B cell (primary cell): ENCODE measurements at places on chromosomes 16 and 17. TPM values are rescaled to one million over a fixed set of nuclear protein-coding genes. Genes with fewer than 3 reads are reported as not detected.

The DHX8 gene
- total RNA-seq: 63.3 and 64.4 TPM in 2 replicates

DNA sequence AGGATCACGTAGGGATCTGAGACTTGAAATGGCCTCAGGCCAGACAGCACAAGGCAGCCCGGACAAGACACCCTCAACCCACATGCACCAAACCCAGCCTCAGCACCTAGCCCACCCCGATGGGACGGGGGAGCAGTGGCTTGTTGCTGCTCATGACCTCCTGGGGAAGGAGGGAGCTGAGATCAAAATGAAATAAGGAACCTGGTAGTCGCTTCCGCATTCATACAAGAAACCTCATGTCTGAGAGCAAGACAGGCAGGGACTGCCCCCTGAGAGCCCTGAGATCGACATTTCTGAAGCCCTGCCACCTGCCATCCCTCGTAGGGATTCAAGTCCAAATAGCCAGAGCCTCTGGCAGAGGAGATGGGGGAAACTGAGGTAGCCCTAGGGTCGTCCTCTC is 5.7 kb upstream of the CEP131 start:
- H3K27me3 ChIP-seq: no peaks in the 10 kb centered on the region
- peak overlapping the region; percentile 77 for H3K27ac ChIP-seq
- no peaks in the 10 kb centered on the region for H3K36me3 ChIP-seq
- peak; percentile 83 for DNase-seq

The ANKRD40 gene
- total RNA-seq: 35.3 and 43.1 TPM in 2 replicates

GRCh38 chr17:19978209-19978802 is 678 bp upstream of the AKAP10 start:
- no peak for DNase-seq
- H3K27ac ChIP-seq: peak overlapping the region; percentile 85
- peaks cover 9% of the 10 kb centered on the region for H3K36me3 ChIP-seq
- H3K4me3 ChIP-seq: peak overlapping the region; percentile 83
- H3K4me1 ChIP-seq: peaks cover 40% of the 10 kb centered on the region
- no peaks in the 10 kb centered on the region for H3K27me3 ChIP-seq

The PDILT gene
- not detected in 2 replicates for total RNA-seq

DNA sequence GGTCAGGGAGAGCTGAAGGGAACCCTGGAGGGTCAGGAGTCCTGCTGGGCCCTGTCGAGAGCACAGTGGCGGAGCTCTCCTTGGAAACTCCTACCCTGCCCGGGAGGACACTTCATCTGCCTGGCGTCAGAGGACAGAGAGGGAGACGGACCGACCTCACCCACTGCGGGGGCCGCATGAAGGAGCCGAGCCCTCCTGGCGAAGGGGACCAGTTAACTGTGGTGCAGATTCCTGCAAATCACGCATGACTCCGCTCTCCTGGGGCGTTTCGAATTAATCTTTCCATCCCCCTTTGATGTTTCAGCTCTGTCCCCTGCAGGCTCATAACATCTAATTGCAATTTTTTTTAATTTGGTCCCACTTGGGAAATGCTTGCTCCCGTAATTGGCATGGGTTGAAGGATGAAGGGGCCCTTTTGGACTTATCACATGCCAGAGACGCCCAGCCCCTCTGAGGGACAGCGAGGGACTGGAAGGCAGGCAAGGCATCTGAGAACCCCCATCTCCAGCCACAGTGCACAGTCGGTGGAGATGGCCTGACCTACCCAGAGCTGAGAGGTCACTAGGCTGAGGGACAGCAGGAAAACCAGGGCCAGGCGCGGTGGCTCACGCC is 26.5 kb downstream of the RPH3AL start:
- H3K27me3 ChIP-seq: no peaks in the 10 kb centered on the region
- no peak for DNase-seq
- H3K27ac ChIP-seq: no peak overlapping the region
- H3K36me3 ChIP-seq: no peaks in the 10 kb centered on the region
- H3K4me3 ChIP-seq: no peak overlapping the region
- no peaks in the 10 kb centered on the region for H3K4me1 ChIP-seq

DNA sequence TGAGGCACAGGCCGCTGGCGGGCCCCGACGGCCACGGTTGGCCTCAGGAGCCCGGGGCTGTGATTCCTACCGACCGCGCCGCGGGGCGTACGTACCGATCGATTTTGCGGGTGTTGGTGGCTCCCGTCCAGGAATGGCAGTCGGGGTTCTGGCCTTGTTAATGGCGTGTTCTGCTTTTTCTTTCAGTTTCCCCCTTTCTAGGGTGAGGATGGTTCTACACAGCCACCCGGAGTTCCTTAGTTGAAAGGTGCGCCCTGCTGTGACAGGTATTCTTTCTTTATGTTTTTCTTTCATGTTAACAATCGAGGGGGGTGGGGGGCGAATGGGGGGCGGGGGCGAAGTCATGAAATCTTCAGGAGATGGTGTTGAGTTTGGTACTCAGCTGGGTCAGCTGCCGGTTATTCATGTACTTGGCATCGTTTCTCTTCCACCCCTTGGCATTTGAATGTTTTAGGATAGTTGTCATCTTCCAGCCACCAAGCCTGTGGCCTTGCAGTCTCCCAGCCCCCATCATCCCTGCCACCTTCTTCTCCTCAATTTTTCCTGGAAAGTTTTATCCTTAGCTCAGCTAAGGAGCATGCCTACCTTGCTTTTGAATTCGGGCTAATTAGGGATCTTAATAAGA is 802 bp downstream of the CYLD start:
- H3K36me3 ChIP-seq: no peaks in the 10 kb centered on the region
- H3K4me3 ChIP-seq: peak overlapping the region; percentile 90
- peaks cover 41% of the 10 kb centered on the region for H3K4me1 ChIP-seq
- H3K27ac ChIP-seq: peak overlapping the region; percentile 100
- H3K27me3 ChIP-seq: no peaks in the 10 kb centered on the region

DNA sequence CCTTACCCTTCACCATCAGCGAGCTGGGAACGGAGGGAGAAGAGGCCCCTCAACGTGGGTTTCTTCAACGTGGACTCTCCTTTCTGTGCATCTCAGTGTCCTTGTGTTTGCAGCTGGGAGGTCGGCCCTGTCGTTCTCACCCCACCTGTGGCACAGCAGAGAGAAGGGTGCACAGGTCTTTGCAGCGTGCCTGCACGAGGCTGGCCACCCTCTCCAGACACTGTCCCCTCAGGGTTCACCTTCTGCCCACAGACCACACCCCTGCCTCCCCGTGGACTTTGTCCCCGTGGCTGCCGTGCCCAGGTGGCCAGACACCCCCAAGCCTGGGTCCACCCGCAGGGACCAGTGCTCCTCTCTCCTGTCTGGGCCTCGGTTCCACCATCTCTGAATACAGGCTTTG is 7.3 kb upstream of the WDR45B start:
- no peak overlapping the region for H3K4me3 ChIP-seq
- no peaks in the 10 kb centered on the region for H3K4me1 ChIP-seq
- H3K36me3 ChIP-seq: no peaks in the 10 kb centered on the region
- H3K27ac ChIP-seq: no peak overlapping the region
- H3K27me3 ChIP-seq: no peaks in the 10 kb centered on the region

DNA sequence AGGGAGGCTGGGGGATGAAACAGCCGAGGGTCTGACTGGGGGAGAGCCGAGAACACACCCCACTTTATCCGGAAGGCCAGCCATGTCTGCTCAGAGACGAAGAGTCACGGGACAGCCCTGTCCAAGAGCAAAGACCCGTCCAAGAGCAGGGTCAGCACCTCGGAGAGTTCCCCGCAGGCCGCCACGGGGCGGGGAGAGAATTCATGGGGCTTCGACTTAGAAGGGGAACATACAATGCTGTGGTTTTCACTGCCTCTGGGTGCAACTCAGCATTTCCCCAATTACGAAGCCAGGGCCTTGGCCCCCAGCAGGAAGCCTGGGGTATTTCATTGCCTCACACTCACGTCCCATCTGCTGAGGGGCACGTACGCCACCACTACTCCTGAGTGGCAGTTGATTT is 59.3 kb downstream of the JPH3 start:
- H3K36me3 ChIP-seq: no peaks in the 10 kb centered on the region
- no peak overlapping the region for H3K27ac ChIP-seq
- peaks cover 8% of the 10 kb centered on the region for H3K27me3 ChIP-seq
- peak; percentile 71 for DNase-seq
- peaks cover 4% of the 10 kb centered on the region for H3K4me1 ChIP-seq

DNA sequence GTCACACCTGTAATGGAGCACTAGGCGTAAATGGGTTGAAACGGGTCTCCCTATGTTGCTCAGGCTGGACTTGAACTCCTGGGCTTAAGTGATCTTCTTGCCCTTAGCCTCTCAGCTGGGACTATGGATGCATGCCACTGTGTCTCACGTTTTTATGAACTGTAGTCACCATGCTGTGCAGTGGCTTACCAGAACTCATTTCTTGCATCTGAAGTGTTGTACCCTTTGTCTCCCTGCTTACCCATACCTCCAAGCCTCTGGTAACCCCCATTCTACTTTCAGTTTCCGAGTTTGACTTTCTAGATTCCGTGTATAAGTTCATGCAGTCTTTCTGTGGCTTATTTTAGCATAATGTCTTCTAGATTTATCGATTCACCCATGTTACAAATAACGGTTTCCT is 7.7 kb downstream of the PYCARD start:
- H3K27ac ChIP-seq: no peak overlapping the region

GRCh38 chr17:39198186-39198566 is 707 bp upstream of the CACNB1 start:
- DNase-seq: no peak
- H3K27me3 ChIP-seq: no peaks in the 10 kb centered on the region
- peak overlapping the region; percentile 65 for H3K4me3 ChIP-seq
- no peak overlapping the region for H3K27ac ChIP-seq
- H3K36me3 ChIP-seq: peaks cover 21% of the 10 kb centered on the region
